Endodermal cell (in vitro differentiated cells): ENCODE measurements at places on chromosomes 1 and 21.

- DNase-seq, result no peak
Observed at GRCh38 chr1:100969327-100969726, 56.3 kb downstream of the DPH5 start.

- no peak for DNase-seq
Observed at GRCh38 chr1:183144752-183145151, 41.3 kb upstream of the LAMC2 start.

GRCh38 chr1:202871367-202871766 is 17.6 kb downstream of the RABIF start:
- DNase-seq, result no peak

GRCh38 chr21:44057960-44058651 is 46.0 kb downstream of the TRAPPC10 start:
- no peak for DNase-seq

- DNase-seq, result no peak
Observed at GRCh38 chr1:13737398-13737797, 37.4 kb downstream of the PRDM2 start.

DNA sequence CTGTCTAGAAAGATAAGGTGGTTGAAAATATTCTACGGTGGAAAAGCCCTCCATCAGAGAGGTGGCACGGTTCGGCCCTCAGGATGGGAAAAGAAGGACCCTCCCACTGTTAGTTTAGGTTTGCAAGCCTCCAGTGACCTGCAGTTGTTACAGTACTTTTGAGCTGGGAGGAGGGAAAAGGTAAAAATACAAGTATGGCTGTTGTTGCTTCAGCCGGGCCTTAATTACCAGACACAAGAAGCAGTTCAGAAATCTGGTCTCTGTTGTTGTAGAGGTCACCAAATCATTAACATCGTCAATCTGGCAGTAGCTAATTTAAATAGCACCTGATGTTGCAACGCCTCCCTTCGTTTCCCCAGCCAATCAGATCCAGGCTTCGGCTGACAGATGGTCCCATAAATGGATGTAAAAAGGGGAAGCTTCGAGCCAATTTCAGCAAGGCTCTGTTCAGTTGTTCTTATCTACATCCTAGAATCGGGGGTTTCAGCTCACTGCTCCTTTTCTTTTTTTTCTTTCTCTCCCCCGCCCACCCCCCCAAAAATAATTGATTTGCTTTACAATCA is at the start of gene ELAVL4:
ELAVL4 (plus strand) TSS at position 424 of the 563 bp plus-strand sequence. CDS start 270 bp downstream, outside the sequence.
- DNase-seq, result peak; percentile 48

- no peak for DNase-seq
Observed at GRCh38 chr1:23816906-23817305, 8.3 kb downstream of the HMGCL start.

- peak; percentile 56 for DNase-seq
Observed at GRCh38 chr1:233183226-233184020, 112.1 kb downstream of the PCNX2 start.

- DNase-seq, result peak; percentile 73
Observed at GRCh38 chr1:23013657-23014056, 2.0 kb downstream of the TEX46 start.

DNA sequence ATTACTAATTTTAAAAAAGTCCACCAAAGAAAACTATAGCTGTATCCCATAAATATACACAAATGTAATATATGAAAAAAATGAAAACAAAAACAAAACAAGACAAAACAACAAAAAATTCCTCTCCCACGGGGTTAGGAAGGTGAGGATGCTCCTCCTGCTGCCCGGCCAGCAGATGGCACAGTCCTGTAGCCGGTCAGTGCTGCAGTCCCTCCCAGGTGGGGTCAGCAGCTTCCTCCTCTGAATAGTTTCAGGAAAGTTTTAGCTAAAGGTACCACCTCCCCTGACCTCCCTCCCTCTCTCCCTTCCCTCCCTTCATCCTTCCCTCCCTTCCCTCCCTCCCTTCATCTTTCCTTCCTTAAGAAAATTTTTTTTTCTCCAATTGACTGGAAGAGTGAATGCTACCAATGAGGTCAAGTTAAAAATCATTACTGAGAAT is 67.8 kb upstream of the BCL10 start:
- DNase-seq, result peak; percentile 86

DNA sequence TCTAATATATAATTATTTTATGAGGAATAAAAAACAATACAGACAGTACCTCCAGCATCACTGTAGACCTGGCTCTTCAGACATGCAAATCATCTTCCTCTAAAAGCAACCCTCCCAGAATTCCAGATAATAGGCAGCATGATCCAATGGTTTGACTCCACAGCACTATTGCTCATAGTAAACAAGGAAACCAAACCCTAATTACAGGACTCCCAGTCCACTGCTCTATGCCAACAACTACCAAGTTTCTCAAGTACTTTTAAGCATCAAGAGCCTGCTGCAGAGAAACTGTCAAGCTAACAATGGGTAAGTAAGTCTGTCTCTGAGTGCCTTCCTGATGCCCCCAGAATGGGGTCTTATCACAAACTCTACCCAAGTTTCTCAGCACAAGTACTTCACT is 57.2 kb downstream of the EYA3 start:
- DNase-seq, result no peak

GRCh38 chr1:230084408-230085177 is 17.6 kb downstream of the GALNT2 start:
- DNase-seq, result peak; percentile 54

DNA sequence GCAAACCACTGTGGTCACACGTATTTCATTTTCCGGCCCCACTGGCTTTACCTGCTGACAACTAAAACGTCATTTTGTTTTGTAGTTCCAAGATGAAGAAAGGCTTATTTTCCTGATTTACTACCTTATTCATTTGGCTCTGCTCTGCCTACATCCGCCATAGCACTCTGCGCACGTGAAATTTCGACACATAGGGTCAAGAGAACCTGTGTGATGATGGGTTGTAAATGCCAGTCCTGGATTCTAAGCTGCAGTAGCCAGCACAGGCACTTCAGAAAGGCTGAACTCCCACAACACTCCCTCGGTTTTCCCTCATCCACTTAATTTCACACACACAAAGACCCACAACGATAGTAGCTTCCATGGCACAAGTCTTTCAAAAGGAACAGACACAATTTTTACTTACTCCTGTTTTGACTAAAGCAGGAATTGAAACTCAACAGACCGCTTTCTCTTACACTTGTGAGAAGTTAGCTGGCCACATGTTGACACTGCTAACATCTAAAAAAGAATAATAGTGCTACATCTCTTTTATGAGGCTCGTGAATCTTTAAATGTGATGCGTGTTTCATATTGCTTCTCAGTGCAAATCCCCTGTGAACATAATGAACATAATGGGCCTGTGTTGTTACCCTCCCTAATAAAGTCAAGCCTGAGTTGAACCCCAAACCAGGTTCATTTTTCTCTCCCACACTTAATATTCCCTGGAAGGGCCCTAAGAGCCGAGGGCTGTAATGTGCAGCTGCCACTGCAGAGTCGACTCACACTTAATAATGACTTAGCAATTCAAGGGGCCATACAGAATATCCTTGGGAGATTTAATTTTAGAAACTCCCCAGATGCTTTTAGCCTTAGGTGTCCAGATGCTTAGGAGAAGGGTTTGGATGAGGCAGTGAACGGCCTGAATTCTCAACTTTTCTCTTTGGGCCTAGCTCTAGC is 1.5 kb upstream of the RUNX1 start:
- DNase-seq, result no peak

DNA sequence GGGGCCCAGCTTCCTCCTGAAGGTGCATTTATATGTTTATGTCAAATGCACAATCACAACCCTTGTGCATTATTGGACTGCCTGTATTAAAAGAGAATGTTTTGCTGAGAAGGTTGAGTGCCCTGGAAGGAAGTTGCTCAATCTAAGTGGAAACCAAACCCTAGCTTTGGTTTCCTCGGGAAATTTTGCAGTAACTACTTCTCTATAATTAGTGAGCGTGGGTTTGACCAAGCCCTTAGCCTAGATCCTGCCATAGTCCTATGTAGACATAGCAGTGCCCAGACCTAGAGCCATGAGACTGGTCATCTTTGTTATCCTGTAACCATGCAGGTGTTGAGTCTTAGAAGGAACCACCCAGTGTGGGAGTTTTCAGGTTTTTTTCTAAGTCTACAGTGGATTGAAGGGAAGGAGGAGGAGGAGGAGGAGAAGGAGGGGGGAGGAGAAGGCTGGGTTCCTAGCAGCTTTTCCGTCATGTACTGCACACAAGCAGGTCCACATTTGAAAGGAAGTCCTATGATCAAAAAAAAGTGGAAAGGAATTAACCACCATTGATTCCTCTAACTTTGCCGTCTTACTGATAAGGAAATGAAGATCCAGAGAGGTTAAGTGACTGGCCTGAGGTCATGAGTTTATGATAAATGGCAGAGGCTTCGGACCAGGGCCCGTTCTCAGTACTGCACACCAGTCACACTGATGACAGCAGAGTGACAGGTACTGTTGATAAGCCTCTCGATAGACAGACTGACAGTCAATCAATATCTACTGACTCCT is 72.2 kb upstream of the LYST start:
- DNase-seq, result no peak

GRCh38 chr1:203678943-203679661 is 52.5 kb downstream of the ATP2B4 start:
- DNase-seq, result no peak

GRCh38 chr1:170623171-170623570 is 40.8 kb upstream of the PRRX1 start:
- DNase-seq, result no peak

DNA sequence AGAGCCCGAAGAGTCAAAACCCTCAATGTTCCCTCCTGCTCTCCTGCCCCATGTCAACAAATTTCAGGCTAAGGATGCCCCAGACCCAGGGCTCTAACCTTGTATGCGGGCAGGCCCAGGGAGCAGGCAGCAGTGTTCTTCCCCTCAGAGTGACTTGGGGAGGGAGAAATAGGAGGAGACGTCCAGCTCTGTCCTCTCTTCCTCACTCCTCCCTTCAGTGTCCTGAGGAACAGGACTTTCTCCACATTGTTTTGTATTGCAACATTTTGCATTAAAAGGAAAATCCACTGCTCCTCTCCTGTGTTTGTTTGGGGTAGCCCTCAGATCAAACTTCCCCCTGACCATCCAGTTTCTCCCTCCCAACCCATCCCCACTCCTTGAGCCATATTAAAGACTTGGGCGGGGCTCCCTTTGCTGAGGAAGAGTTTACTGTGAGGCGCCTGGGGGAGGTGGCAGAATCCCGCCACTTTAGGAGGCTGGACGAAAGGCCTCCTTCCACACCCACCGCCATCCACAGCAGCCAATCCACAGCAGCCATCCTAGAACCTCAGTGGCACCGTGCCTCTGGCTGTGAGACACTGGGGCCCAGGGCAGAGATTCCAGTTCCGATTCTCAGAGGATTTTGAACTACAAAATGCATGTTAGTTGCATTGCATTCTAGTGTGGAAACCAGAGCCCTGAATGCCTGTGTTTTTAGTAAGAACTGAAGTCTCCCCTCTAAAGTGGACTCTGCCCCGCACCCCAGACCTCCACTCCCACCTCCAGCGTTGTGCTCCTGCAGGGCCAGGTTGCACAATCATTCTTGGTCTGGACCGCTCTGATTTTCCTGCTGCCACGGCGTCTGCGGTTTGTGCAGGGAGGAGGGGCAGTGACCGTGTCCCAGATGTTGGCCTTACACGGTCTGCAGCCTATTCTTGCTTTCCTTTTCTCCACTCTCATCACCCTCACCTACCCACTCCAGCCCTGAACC is 3.0 kb downstream of the OLFML3 start:
- no peak for DNase-seq

- no peak for DNase-seq
Observed at GRCh38 chr1:86960548-86960947, 46.1 kb downstream of the HS2ST1 start.

DNA sequence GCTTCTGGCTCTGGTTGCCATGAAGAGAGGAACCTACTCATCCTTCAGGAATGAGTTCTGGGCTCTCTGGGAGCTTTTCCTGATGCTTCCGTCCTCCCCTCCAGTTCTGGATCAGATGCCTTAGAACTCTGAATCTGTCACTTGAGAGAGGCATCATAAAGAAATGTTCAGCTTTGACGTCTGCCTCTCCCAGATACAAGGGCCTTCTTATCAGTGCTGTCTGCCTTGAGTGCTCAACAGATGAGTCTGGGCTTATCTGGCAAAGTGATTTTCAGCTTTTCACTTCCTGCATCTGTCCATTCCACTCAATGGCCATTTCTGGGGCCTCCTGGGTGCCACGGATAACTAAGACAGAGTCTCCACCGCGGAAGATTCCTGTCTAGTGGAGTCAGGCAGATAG is 12.3 kb upstream of the OTUD3 start:
- no peak for DNase-seq

DNA sequence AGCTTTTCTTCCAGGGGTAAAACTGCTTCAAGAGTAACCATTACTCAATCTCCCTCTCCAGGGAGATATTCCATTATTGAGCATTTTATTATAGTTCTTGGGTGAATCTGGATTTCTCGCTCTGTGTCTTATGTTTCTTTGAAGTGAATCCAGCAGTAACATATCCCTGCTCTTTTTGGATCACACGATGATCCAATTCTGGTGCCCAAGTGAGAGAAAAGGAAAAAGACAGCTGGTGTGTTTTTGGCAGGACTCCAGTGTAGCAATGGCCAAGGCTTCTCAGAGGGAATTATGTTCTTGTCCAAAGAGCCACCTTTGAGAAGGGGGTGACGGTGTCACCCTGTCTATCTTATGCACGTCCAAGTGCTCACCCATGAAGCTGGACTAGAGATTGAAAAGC is 140.3 kb upstream of the ERRFI1 start:
- DNase-seq, result peak; percentile 58

- no peak for DNase-seq
Observed at GRCh38 chr21:44856131-44856530, 17.4 kb downstream of the PTTG1IP start.

DNA sequence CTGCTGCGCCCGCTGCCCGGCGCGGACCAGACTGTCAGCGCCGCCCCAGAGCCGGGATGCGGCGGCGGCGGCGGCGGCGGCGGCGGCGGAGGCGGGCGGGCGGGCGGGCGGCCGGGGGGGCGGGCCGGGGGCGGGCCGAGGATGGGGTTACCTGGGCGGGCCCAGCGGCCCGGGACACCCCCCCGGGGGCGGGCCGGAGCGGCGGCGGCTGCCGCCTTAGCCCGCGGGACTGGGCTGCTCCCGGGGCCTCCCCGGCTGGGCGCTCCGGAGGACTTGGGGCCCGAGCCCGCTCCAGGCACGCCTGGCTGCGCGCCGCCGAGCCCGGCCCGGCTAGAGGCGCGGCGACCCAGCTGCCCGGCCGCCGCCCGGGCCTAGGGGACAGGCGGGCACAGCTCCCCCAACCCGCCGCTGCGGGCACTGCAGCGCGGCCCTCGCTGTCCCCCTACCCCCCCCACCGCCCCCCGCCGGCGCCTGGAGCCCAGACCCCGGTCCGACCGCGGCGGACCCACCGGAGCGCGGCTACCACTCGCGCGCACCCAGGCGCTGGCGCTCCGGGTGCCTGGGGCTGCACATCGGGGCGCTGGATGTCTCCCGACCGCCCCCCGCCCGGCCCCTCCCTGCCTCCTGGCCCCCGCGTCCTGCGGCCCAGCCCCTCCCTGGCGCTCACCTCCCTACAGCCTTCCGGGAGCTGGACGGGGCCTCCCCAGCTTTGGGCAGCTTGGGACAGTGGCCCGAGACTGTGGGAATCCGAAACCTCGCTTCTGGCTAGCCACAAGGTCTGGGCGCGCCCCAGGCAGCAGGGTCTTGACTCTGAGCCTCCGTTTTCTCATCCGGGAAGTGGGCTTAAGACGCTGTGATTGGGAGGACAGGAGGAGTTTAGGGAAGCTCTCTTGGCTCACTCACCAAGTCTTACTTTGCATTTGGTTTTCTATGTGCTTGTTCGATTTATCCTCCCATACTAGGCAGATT is at the start of gene WNT4:
WNT4 (minus strand) TSS at position 33 of the 969 bp plus-strand sequence. CDS start 175 bp downstream, outside the sequence.
- peak; percentile 82 for DNase-seq
